Tongue (tissue), 3 donors: ENCODE measurements at places on chromosomes 6 and 20. TPM values are rescaled to one million over a fixed set of nuclear protein-coding genes. Genes with fewer than 3 reads are reported as not detected.

EGFL8 gene
- total RNA-seq: 31.3 TPM

SLC22A23 gene
- total RNA-seq: 13.7 TPM

ZNF322 gene
- total RNA-seq: 21.6 TPM

ARMH2 gene
- not detected for total RNA-seq

DNA sequence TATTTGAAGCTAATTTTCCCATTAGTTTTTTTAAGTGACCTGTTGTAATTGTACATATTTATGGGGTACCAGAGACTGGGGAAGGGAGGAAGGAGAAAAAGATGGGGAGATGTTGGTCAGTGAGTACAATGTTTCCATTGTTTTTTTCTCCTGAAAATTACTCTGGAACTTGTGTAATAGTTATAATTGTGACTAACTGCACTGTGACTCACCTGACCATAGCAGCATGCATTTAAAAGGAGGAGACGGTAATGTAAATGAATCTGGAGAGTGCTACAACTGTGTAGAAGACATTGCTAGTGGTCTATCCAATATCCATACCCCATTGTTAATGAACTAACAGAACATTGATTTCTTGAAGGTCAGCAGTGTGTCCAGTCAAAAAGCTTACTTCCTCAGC is 133.4 kb downstream of the RFPL4B start:
- no peak for DNase-seq

DNA sequence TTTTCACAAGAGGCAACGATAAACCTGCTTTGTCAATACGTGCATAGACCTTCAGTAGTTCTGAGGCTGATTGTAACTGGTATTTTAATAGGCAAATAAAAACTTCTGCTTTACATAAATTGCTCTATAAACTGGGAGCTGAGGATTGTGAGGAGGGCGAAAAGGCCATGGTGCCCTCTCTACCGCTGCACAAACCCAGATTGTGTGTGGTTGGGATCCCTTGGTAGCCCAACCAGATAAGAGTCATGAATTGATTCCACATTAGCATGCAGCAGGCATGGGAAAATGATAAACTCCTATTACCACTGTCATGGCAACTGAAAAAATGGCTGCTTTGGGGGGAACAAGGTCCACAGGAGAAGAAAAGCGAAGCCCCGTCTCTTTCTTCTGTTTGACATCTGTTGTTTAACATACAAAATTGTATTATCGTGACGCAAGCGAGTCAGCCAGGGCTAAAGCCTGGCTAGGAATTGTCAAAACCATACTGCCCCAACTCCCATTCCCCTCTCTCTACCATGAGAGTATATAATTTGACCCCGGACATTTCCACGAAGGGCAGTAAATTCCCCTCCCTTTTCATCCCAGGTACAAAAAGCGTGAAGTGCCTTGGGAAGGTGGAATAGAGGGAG is 157.8 kb upstream of the SALL4 start:
- DNase-seq: no peak

GRCh38 chr6:6622501-6622900 is 34.0 kb downstream of the LY86 start:
- peak; percentile 19 for DNase-seq

- DNase-seq: peak; percentile 33
Measured at GRCh38 chr20:48015943-48016723, 230.9 kb upstream of the SULF2 start.

GRCh38 chr6:45448417-45449389 is 71.0 kb upstream of the SUPT3H start:
- no peak for DNase-seq

GRCh38 chr6:15341311-15342001 is 95.6 kb downstream of the JARID2 start:
- no peak for DNase-seq

GRCh38 chr20:58361481-58362205 is 27.4 kb upstream of the VAPB start:
- peak; percentile 63 for DNase-seq

- no peak for DNase-seq
Measured at GRCh38 chr20:56540415-56540814, 7.4 kb downstream of the FAM209B start.

DNA sequence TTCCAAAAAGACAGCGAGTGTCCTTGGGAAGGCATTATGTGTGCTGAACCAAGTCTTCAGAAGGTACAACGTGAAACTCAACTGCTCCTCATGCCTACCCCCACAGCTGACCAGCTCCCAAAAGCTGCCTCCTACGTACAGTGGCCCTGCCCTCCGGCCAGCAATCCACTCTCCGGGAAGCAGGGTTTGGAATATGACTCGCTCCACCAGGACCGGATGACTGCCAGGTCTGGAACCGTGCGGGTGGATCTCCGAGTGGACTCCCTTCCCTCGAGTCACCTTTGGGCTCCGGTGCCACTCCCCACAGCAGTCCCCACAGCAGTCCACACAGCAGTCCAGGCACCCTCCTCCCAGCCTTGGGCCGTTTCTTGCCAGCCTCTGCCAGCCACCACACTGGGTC is 4.3 kb downstream of the ZBTB46 start:
- no peak for DNase-seq

DNA sequence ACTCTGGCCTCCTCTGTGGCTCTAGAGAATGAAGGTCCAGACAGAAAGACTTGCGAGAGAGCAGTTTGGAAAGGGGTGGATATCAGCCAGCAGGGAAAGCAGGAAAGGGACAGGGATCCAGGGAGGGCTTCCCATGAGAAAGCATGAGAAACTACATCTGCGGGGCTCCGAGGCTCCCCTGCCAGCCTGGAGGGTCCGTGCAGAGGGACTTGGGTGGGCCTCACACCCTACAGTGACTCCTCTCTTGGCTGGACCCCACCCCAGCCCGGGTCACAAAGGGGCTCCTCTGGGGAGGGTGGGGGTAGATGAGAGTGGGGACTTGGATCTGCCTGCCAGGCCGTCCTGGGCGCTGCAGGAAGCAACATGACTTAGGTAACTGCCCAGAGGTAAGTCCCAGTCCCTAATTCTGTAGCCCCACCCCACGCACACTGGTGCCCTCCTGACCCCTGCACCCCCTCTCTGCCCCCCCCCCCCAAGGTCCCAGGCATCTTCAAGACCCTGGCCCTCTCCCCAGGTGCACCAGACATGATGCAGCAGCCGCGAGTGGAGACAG is at the start of gene TMEM239:
Gene TMEM239, plus strand, starts transcription at position 335 of the 553 bp plus-strand sequence. Its CDS starts 191 bp downstream, at position 526.
- no peak for DNase-seq

- no peak for DNase-seq
Measured at GRCh38 chr20:40682104-40682981, 6.7 kb downstream of the MAFB start.
